GM23248 (cell line): ENCODE measurements at places on chromosomes 11 and 22. TPM values are rescaled to one million over a fixed set of nuclear protein-coding genes. Genes with fewer than 3 reads are reported as not detected.

The RFPL1 gene
- total RNA-seq = not detected in 2 replicates

GRCh38 chr22:40196628-40197360, 19.1 kb downstream of the TNRC6B start:
- peak; percentile 98 for DNase-seq

GRCh38 chr11:61531044-61531443, 22.5 kb downstream of the LRRC10B start:
- DNase-seq = no peak

The SLC22A12 gene
- total RNA-seq = not detected in 2 replicates

The GRM5 gene
- total RNA-seq = not detected in 2 replicates

DNA sequence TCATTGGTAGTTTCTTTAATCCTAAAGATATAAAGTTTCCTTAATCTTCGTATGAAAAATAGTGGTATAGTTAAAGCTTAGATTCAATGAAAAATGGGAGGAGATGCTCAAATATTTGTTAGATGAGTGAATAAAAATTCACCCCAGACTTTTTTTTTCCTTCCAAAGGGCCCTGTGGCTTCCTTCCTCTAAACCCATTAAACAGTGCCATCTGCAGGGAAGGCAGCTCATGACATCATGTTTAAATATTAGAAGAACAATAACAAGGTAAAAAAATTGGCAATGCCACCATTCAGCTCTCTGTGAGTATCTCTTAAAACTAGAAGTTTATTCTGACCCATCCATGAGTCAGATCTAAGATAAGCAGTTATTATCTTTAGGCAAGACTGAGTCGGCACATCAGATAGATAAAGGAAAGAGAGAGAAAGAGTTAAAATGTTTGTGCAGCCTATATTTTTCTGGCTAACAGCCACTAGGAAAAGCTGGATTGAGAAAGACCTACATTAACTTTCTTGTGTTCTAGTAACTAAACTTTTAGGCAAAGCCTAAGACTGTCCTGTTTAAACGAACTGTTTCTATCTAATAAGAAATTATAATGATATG, 19.1 kb upstream of the OOSP1 start:
- DNase-seq = peak; percentile 85

The UPK3A gene
- total RNA-seq = not detected in 2 replicates

- DNase-seq = no peak
Observed at GRCh38 chr11:2460540-2461252, 15.9 kb downstream of the KCNQ1 start.

The EXT2 gene
- 127 and 209 TPM in 2 replicates for total RNA-seq

The MFRP gene
- total RNA-seq = 0.13 TPM in 1 of 2 replicates, not detected in the other

GRCh38 chr11:12618743-12619540, 55.3 kb upstream of the TEAD1 start:
- DNase-seq = peak; percentile 30

DNA sequence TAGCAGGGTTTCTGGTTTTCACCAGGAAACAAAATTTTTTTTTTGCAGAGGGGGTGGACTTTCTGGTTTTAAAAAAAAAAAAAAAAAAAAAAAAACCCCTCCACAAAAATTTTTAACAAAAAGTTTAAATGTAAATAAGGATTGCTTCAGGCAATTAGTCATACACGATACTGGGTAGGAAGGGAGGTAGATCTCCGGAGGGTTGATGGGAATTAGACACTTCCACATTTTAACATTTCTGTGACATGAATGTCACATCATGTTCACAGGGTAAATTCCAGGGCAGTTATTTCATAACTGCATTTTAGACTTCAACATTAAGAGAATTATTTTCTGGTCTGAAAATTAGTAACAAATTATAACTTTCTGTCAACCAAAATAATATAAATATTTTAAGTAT, 15.9 kb downstream of the NUP98 start:
- DNase-seq = peak; percentile 70

The CNTF gene
- total RNA-seq = 1.6 and 3.9 TPM in 2 replicates

- peak; percentile 93 for DNase-seq
Observed at GRCh38 chr11:797296-798092, 587 bp downstream of the SLC25A22 start.

GRCh38 chr11:83818349-83818748, 532.2 kb upstream of the CCDC90B start:
- peak; percentile 40 for DNase-seq

- DNase-seq = peak; percentile 59
Observed at GRCh38 chr22:28344918-28345703, 334.5 kb downstream of the TTC28 start.

The C22orf39 gene
- total RNA-seq = 14.4 and 15.0 TPM in 2 replicates

The SCUBE1 gene
- total RNA-seq = not detected in 2 replicates
